CD4-positive, alpha-beta T cell treated with Interleukin-2 at 100 ng/mL for 4 hours (primary cell): ENCODE measurements at places on chromosomes 1 and 21.

GRCh38 chr1:98102345-98103030 is 181.7 kb upstream of the DPYD start:
- no peak for DNase-seq

GRCh38 chr1:2533365-2533764 is 3.3 kb upstream of the HES5 start:
- no peak for DNase-seq

GRCh38 chr1:18020021-18020817 is 87.4 kb upstream of the IGSF21 start:
- DNase-seq = no peak

GRCh38 chr1:240831191-240831631 is 219.3 kb upstream of the GREM2 start:
- DNase-seq = no peak

GRCh38 chr1:12276225-12276624 is 46.4 kb downstream of the VPS13D start:
- peak; percentile 19 for DNase-seq

- no peak for DNase-seq
These were observed 2.2 kb upstream of the TRIT1 start for GRCh38 chr1:39885516-39885915.

DNA sequence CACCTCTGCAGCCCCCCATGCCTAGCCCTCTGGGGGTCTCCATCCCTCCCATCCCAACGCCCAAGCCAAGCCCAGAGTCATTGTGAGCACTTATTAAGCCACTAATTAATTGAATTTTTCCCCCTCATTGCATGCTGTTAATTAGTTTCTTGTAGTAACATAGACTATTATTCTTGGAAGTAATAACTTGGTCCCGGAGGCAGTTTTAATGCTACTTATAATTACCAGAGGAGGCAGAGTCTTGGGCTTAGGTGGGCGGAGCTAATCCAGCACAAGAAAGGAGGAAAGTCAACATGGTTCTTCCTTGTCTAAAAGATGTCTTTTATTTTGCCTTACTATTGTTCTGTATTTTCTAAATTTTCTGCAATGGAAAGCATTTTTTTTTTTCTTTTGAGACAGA is 27.7 kb downstream of the FBXO2 start:
- DNase-seq = no peak

DNA sequence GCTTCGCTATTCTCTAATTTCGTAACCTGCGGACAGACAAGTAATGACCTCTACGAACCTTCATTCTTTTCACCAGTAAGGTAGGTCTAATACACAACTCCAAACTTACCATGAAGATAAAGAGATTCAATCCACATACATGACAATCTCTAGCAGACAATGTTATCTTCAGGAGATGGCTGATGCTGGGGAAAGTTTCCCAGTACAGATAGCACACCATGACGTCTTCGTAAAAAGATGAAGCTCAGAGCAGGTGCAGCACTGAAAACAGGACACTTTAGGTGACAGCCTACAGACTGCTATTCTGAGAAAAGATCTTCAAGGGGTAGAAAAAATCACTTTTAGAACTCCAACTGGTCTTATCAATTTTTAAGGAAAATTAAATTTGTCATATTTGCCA is 41.3 kb downstream of the ZNF281 start:
- DNase-seq = no peak

DNA sequence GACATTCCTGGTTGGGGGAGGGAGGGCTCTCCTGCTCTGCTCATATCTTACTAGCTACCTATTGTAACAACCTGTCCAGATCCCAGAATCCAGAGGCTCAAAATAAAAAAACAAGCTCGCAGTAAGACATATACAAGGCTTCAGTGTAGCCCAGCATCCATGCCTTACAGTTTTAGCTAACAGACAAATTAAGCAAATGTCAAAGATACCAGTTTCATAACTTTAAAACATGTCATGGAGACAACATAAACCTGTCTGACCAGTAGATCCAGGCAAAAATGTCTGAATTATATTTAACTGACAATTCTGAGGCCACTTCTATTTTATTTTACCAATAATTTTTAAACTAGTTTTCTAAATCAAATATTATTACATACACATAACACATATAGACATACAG is 167.7 kb upstream of the TNR start:
- no peak for DNase-seq

GRCh38 chr21:37079211-37079824 is 6.3 kb downstream of the TTC3 start:
- no peak for DNase-seq

GRCh38 chr1:235495551-235495950 is 8.7 kb downstream of the B3GALNT2 start:
- no peak for DNase-seq

GRCh38 chr1:18045203-18045602 is 62.4 kb upstream of the IGSF21 start:
- DNase-seq = no peak

- DNase-seq = no peak
These were observed 12.8 kb downstream of the RHOU start for GRCh38 chr1:228748029-228748428.

DNA sequence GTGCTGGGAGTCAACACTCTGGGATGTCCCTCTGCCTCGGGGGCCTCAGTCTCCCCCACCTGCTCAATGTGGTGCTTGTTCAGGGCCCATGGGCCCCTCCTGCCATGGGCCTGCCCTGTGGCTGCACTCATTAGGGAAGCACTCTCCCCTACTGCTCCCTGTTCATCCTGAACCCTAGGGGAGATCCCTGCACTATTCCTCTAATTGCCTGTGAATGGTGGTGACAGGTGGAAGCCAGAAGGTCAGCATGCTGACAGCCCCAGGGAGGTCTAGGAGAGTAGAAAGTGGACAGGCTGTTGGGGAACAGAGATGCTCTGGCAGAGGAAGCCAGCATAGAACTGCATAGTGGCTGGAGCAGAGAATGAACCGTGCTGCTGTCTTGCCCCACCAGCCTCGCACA is 217.6 kb downstream of the TRABD2B start:
- no peak for DNase-seq

DNA sequence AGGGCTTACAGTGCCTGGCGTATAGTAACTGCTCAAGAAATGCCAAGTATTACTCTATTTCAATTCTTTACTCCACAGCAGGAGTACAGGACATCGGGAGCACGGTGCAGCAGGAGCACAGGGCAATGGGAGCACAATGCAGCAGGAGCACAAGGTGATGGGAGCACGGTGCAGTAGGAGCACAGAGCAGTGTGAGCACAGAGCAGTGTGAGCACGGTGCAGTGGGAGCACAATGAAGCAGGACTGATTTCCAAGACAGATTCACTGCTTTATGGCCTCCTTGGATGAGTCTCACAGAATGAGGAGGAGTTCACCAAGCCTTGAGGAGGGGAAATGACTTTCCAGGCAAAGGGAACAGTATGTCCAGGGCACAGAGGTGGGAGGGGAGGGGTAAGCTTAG is 5.0 kb upstream of the PAQR7 start:
- no peak for DNase-seq

GRCh38 chr1:234570329-234571120 is 39.5 kb downstream of the IRF2BP2 start:
- DNase-seq = no peak

DNA sequence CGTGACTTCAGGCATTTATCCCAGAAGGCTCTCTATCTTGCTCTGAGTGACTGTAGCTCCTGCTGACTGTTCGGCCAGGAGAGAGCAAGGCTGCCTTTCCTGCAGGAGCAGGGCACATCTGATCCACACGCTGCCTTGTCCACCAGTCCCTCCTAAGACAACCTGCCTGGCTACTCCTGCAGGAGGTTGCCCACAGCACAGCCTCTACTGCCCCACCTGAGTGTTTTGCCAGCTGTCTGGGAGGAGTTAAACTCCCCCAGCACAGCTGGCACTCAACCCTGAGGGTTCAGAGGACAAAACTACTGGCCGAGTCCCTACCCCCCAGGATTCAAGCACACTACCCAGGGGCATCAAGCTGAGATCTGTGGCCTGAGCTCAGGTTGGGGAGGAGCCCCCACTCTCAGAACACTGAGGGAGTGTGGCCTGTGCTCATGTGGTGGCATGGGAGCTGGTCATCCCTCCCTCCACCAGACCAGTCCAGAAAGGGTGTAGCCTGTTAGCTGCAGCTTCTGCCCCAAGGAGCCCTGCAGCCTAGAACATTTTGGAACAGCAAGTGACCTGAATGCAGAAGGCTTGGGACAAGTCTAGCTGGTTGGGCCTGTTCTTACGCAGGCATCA is 237.3 kb downstream of the SLC44A5 start:
- no peak for DNase-seq

DNA sequence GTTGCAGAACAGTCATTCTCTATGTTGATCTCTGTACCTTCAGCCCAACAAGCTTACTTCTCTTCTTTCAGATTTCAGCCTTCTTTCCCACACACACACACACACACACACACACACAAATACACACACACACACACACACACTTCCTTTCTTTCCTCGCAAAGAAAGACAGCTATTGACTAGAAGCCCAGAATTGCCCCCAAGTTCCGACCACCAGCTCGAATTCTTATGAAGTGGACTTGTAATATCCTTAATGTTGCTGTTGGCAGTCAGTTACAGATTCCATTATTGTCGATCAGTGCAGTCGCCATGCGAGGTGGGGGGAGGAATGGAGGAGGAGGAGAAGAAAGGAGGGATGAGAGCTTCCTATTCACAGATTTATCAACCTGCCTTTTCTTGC is 125.5 kb downstream of the CLEC20A start:
- no peak for DNase-seq

DNA sequence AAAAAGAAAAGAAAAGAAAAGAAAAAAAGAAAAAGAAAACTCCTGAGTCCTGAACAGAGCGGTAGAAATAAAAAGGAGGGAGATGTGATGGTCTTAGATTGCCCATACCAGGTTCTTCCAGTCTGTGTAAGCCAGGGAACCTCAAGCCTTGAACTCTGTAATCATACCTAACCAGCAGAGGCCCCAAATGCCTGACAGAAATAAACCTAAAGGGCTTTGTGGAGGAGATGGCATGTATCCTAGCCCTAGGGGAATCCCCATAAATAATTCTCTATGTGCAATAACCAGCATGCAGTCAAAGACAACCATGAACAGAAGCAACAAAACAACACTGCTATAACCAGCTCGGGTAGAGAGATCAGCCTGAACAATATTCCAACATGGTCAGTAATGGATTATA is 40.4 kb downstream of the USP48 start:
- no peak for DNase-seq

DNA sequence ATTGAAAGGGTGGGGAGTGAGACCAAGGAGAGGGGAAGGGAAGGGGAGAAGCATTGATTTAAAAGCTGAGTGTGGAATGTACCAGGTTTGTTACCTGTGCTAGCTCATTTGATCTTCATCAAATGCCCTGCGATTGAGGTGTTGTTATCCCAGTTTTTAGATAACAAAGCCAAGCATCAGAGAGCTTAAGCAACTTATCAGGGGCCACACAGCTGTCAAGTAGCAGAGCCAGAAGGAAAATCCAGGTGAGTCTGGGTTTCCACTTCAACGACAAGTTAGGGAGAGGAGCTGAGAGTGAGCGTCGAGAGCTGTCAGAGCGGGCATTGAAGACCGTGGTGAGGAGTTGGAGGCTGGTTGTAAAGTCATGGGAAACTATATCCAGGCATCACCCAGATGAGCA is 146.9 kb upstream of the IRF2BP2 start:
- DNase-seq = no peak

DNA sequence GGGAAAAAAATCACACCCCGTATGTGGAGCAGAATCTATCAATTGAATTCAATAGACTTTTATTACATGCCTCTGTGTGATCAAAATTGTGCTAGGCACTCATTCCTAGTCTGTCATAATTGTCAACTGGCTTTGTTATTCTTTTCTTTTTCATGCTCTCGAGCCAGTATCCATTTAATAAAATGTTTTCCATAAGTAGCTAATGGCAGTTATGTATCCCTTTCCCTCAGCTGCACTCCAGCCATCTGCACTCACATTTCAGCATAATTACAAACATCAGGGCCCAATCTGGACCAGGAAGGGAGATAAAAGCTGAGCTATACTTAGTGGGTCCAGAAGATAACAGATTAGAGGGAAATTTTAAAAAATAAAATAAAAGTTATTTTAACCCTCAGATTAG is 15.9 kb downstream of the RGS5 start:
- DNase-seq = no peak

DNA sequence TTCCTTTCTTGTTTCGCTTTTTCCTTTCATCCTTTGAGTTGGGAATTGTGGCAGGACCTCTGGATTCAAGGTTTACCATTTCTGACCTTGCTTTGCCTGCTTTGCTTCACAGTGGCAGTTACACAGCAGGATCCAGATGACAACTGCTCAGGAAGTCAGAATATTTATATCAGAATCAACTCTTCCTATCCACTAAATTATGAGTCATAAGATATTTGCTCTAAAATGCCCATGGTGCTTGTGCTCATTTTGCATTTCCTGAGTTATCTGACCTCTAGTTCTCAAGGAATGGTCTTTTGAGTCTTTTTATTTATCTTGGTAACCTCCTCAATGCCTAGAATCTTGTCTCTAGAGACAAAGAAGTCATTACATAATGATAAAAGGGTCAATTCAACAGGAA is 290.8 kb downstream of the LRRC7 start:
- DNase-seq = no peak

DNA sequence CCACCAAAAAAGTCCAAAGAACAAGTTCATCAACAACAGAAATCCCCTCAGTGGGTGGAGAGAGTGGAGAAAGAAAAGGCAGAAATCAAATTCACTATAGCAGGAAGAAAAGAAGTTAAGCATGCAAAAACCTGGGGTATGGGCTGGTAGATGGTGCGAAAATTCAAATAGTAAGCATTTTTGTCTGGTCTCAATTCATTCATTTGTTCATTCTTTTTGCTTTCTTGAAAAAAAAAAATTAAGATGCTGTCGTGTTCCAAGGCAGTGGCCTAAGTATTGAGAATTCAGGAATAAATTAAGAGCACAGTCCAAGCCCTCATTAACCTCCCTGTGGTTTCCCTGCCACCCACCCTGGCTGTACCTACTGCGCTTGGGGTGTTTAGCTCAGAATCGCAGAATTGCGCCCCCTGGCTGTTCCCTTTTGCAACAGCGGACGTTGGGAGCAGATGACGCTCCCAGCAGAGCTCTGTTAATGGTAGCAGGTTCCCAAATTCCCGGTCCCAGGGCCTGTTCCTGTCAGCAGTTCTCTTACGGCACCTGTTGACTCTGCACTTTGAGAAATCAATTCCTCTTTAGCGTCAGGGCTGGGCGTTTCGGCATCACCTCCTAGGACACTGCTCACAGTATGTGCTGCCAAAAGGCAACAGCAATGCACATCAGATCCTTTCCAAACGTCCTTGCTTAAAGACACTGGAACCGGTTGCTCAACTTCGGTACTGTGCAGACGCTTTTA is 34.0 kb upstream of the SSX2IP start:
- peak; percentile 63 for DNase-seq

- no peak for DNase-seq
These were observed 72.9 kb downstream of the UBE2T start for GRCh38 chr1:202268817-202269216.

DNA sequence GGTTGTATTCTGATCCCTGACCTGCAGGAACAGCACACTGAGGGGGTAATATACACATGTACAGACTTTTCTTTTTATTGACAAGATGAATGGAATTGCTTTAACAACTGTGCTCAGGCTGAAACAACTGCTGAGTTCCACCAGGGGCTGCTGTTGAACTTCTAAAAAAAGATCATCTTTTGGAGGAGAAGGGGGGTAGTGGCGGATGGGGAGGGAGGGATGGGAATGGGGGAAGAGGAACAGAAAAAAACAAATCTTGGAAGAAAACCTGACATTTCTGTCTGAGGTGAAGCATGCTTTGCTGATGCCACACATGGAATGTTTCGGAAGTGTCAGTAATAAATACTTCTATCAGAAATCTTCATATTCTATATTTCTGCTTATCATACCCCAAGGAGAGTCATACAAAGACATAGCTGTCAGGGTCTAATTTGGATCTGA is 75.0 kb downstream of the RWDD3 start:
- DNase-seq = no peak
